ENCODE measurements at places on chromosomes 6 and 20.
A peak's percentile ranks its signal among the peaks of the same experiment; 100 is the strongest.

DNA sequence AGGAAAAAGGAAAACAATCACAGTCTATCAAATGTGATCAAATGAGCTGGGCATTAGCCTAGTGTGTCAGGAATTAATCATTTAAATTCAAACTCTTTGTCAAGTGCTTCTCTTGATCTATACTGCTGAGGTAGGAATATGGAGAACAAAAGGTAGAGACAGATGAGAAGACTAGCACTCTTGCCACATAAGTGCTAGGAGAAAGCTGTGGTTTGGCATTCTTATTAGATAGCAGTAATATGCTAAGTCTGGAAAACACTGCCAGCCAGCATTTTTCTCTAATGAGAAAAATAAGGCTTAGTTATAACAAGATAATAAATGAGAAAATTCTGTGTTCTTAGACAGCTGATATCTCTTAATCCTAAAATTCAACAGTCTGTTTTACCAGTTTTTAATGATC is 38.9 kb downstream of the ORC3 start:
- peak; percentile 24 for DNase-seq

- DNase-seq: no peak
Measured at GRCh38 chr20:46132705-46133120, 14.6 kb downstream of the CD40 start.

- DNase-seq: no peak
Measured at GRCh38 chr20:47578543-47578942, 76.9 kb downstream of the NCOA3 start.

DNA sequence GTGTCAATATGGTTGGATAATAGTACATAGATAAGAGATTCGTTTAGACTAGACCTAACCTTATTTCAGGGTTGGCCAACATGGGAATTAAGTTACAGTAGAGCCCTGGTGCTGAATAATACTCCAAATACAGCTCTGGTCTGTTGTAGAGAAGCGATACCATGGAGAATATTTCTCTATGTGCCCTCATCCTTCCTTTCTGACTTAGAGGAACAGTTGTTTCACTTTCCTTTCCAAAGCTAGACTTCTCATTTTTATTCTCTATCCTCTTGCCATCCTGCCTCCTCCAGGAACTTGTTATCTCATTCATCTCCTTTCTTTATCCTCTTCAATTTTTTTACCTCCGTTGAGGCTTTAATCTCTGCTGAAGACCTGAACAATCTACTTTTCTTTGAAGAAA is 68.9 kb downstream of the EDN1 start:
- no peak for DNase-seq

DNA sequence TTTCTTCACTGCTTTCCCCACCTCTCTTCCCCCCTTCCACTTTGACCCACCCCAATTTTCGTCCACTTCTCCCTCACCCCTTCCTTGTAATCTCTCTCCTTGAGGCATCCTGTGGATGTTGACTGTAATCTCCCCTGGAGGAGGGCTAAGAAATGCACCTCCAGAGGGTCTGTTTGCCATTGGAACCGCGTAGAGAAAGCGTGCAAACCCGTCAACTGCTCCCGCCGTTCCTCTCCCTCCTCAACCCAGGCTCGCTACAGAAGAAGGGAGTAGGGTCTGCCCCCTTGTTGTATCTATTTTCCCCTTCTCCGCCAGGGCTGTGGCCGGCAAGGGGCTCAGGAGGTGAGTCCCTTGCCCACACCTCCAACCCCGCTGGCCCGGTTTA is 502 bp upstream of the HTR1E start:
- no peak for DNase-seq

DNA sequence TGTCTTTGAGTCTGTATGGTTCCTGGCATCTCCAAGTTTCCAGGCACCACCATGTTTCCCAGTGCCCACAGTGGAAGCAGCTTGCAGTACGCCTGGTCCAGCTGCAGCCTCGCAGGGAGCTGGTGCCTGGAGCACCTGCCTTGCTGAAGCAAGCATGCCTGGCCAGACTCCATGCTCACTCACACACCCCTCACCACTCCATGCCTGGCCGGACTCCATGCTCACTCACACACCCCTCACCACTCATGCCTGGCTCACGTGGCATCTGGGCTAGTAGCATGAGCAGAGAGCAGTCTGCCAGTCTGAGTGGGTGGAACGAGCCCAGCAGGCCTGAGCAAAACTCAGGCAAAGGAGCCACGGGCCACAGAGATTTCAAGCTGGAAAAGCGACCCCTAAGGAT is 214.3 kb downstream of the TFAP2C start:
- no peak for DNase-seq

GRCh38 chr20:49214571-49214970 is 4.6 kb upstream of the DDX27 start:
- DNase-seq: no peak

- DNase-seq: no peak
Measured at GRCh38 chr6:117538615-117539014, 56.1 kb downstream of the DCBLD1 start.

DNA sequence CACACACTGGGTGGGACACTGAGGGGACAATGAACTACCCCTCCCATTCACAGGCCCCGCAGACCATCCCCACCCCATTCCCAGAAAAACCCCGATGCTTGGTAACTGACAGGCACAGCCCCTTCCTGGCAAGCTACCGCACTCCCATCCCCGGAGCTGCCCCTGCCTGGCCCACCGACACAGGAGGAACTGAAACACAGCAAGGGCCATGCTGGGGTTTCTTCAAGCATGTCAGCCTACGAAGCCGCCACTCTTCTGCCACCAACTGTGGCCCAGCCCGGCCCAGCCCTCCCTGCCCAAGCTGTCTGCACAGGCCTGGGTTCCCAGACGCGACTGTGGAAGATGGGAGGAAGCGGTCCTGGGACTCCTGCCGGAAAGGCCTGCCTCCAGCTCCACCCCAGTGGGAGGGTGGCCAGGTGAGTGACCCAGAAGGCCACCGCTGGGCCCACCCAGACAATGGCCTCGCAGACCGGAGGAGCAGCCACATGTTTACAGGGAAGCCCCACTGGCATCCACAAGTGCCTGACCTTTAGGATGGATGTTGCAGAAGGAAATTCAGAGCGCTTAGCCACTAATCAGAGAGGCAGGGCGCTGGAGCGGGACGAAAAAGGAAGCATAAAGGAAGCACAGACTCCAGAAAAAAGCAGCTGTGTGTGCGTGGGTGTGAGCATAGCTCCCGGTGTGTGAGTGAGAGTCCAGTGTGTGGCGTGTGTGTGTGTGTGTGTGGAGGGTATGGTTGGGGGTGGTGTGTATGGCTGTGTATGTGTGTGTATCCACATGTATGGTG is 91.6 kb downstream of the PRND start:
- DNase-seq: no peak

GRCh38 chr6:28371706-28372451 is 22.1 kb downstream of the ZKSCAN3 start:
- DNase-seq: no peak

DNA sequence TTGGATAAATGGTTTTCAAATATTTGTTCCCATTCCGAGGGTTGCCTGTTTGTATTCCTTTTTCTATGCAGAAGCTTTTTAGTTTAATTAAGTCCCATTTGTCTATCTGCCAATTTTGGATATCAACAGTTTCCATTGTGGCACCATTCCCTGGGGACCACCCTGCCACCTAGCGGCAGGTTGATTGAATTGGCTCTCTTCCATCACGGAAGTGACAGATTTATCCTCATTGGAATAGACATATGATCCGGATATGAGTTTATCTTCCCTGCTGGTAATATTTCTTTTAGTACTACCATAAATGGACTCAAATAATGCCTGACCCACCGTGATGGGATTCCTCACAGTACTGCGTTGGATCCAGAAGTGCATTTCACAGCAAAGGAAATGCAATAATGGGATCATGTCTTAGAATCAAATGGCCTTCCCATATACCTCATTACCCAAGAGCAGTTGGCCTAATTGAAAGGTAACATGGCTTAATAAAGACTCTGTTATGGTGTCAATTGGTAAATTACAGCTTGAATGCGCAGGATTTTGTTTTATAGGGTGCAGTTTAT is 327.0 kb downstream of the BMP2 start:
- DNase-seq: no peak

DNA sequence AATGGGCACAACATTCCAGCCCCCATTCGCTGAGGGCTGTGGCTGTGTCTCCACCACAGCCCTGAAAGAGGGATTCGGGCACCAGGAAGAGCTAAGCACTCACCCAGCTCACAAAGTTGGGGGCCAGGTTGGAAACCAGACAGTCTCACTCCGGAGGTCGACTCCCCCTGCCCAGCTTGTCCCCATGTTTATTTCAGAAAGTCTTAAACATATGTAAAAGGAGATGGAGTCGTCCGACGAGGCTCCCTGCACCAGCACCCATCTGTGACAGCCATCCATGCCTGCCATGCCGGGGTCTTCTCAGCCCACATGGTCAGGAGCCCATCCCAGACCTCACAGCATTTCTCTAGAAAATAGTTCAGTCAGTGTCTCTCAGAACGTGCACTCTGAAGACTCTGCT is 63.6 kb upstream of the STX16 start:
- DNase-seq: no peak

- DNase-seq: no peak
Measured at GRCh38 chr20:3744806-3745685, 12.6 kb downstream of the HSPA12B start.

DNA sequence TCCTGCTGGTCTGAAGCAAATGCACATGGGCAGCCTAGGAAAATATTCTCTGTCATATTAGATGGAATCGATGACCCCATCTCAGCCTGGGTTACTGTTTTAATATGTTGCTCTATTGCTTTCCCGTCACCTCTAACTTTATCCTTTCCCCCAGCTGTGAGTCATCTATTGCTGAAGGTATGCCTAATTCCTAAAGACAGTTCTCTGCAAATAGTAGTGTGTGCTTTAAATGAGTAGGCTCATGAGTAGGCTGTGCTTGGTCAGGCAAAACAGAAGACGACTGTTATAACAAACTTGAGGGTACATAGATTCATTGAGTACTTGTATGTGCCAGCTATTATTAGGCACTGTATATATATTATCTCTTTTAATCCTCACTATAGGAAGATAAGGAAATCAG is 47.2 kb downstream of the CTNNBL1 start:
- no peak for DNase-seq

DNA sequence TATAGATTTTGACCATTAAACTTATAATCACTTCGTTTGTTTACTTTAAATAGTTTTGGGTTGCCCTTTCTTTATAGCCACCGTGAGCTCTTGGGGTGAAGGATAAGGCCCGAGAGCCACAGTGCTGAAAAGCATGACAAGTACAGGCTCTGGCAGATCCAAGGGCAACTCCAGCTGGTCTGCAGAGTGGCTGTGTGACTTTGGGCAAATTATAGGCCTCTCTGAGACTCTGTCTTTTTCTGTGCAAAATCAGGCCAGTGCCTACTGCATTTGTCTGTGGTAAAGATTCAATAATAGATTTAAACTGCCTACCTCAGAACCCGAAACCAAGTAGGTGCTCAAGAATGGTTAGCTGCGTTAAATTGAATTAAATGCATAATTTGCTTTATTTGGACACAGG is 511.3 kb downstream of the QKI start:
- DNase-seq: no peak

- no peak for DNase-seq
Measured at GRCh38 chr6:7332090-7332745, 19.2 kb upstream of the SSR1 start.

GRCh38 chr6:16331384-16332174 is 93.2 kb downstream of the GMPR start:
- no peak for DNase-seq

GRCh38 chr20:9927224-9927623 is 88.3 kb upstream of the PAK5 start:
- DNase-seq: no peak

DNA sequence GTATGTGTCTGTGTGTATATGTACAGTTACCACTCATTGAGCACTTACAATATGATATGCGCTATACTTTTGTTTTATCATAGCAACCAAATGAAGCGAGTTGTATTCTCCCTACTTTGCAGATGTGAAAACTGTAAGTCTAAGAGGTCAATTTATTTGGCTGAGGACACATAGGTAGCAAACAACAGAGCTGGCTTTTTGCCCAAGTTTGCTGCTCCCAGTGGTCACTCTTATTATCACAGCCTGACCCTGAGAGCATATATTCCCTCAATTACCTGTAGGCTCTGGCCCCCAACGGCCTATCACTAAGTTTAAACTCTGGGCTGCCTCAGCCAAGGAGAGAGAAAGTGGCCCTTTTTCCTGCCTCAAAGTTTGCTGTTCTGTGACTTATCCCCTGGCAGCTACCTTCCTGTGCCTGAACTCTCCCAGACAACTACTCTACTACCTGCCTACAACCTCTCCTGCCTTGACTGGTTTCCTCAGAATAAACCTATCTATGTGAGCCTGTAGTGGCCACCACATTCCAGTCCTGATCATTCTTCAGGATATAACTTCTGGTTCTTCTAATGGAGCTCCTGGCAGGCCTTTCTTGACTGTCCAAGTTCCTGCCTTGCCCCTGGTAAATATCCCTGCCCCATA is 221.8 kb downstream of the FRK start:
- DNase-seq: no peak

DNA sequence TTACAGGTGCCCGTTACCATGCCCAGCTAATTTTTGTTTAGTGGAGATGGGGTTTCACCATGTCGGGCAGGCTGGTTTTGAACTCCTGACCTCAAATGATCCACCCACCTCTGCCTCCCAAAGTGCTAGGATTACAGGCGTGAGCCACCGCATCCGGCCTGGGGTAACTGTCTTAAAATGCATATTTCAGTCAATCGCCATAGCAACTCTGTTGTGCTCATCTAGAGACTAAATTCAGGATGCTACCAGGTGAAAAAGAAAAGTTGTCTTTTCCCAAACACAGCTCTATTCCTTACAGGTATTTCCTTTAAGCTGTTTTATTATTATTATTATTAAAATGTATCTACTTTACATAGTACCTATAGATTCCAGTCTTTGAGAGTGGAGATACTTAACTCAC is 66.6 kb downstream of the RNF182 start:
- no peak for DNase-seq

DNA sequence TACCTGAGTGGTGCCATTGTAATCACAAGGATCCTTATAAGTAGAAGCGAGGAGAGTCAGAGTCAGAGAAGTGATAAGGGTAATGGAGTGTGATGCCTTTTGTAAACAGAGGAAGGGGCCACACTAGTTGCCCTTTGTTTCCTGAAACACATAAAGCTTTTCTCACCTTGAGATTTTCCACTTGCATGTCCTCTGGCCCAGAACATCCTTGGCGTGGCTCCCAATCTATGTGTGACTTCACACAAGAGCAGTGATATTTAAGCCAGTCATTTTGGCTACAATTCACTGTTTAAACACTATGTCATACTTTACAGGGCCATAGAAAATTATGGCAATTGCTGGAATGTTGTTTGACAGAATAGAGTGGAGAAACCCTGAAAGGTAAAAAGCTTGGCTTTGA is 121.2 kb upstream of the BTN3A2 start:
- no peak for DNase-seq

GRCh38 chr6:150783813-150784212 is 81.7 kb upstream of the MTHFD1L start:
- DNase-seq: no peak

- no peak for DNase-seq
Measured at GRCh38 chr6:151109361-151109760, 130.4 kb upstream of the AKAP12 start.

DNA sequence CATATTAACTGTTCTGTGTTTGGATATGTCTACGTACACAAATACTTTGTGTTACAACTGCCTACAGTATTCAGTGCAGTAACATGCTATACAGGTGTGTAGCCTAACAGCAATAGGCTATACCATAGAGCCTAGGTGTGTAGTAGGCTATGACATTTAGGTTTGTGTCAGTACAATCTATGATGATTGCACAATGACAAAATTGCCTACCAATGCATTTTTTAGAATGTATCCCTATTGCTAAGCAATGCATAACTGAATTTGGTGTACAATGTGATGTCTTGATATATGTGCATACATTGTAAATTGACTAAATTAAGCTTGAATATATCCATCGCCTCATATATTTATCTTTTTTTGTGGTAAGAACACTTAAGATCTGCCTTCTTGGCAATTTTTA is 48.9 kb downstream of the C6orf118 start:
- no peak for DNase-seq
